Mesenteric fat pad (tissue), 1 donor: ENCODE measurements at places on chromosomes 12 and 14.

DNA sequence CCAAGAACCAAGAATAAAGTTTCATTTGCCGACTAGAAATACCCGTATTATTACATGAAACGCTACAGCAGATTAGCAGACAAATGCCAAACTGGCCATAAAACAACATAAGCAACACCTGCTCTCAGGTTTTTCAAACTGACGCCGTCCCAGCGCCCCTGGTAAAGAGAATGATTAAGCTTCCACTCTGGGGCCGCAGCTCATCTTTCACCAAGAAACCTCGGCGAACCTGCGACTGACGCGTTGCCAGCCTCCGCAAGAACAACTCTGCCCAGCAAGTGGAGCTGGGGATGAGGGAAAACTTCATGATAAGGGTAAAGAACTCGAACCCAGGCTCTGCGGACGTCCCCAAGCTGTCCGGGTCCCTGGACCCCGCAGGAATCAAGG lies 530 bp downstream of the ARL1 start:
- DNase-seq, result no peak

- no peak for DNase-seq
Measured at GRCh38 chr12:659090-659683, 4.1 kb downstream of the NINJ2 start.

GRCh38 chr14:101179691-101180211 lies 276.2 kb upstream of the RTL1 start:
- peak; percentile 67 for DNase-seq

- no peak for DNase-seq
Measured at GRCh38 chr14:96792591-96792990, 4.6 kb upstream of the VRK1 start.

DNA sequence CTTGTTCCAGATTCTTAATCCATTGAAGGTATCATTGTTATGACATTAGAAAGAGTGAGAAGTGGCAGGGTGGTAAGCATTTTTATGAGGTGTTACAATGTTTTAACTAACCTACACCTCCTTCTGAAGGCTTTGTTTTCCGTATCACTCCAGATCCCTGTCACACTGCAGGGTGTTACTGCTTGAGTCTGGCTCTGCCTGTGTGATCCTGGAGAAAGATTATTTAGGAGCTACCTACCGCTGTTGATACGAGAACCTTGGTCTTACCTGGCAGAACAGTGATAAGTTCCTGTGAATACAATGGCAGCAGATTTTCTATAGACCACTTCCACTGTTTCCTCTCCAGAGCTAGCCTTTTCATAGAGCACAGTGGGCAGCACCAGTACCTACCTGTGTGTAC lies 36.2 kb downstream of the GRIN2B start:
- DNase-seq, result no peak

DNA sequence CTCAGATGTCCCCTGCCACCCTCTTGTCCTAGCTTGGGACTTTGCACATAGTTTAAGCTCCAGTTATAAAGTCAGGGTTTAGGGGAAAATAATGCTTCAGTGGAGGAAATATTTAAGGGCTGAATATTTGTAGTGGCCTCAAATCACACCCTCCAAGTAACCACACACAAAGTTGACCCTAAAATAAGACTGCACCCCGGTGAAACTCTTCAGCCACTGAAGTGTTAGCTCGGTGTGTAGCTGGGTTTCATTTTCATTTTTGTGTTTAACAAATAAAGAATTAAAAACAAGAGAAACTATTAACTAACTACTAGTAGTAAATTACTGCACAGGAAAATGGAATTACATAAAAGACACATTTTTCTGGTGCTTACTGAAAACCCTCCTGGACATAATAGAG lies 14.8 kb upstream of the BCL11B start:
- no peak for DNase-seq

DNA sequence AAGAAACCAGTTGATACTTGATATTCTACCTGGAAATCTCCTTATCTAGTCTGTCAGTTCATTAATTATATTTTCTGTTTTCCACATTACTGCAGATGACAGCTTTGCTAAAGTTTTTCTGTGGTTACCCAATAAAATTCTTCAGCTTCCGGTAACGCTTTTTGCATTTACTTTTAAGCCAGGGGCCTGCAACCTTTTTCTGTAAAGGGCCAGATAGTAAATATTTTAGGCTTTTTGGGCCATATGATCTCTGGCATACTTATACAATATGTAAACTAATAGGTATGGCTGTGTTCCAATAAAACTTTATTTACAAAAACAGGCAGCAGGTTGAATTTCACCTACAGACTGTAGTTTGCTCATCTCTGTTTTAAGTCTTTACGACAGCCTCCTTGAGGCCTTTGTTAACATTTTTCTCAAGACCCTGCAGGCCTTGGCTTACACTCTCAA lies 48.3 kb downstream of the SPATS2 start:
- DNase-seq, result no peak

- DNase-seq, result no peak
Measured at GRCh38 chr12:132284071-132284826, 45.1 kb downstream of the GALNT9 start.
